ENCODE measurements at places on chromosomes 2 and 18.
A peak's percentile ranks its signal among the peaks of the same experiment; 100 is the strongest.

- no peak for DNase-seq
Observed at GRCh38 chr18:26821181-26821580, 44.3 kb downstream of the AQP4 start.

DNA sequence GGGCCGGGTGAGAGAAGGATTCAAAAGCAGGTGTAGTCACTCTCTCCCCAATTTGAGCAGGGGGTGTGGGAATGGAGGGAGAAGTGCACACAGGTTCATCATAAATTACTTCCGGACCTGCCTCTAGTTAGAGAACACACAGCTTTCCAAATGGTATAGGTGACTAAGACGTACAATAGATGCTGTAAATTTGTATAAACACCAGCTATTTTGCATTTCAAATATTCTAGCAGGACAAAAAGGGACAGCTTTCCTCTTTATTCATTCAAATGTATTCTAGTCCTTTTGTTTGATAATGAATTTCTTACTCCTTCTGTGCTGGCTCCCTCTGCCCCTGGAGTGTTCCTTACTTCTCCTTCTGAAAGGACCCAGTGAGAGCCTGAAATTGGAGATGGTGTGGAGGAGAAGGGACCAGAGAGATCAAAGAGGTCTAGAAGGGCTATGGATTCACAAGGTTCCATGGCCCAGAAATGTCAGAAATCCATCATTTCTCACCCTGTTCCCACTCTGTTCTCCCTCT, 53.2 kb upstream of the SH3BP4 start:
- DNase-seq, result no peak

- no peak for DNase-seq
Observed at GRCh38 chr18:10401521-10401920, 52.9 kb upstream of the APCDD1 start.

- peak; percentile 88 for DNase-seq
Observed at GRCh38 chr18:8705238-8705960, at the start of gene MTCL1. Gene MTCL1 (plus strand): TSS chr18:8705556. CDS start chr18:8705661, 105 bp downstream.

DNA sequence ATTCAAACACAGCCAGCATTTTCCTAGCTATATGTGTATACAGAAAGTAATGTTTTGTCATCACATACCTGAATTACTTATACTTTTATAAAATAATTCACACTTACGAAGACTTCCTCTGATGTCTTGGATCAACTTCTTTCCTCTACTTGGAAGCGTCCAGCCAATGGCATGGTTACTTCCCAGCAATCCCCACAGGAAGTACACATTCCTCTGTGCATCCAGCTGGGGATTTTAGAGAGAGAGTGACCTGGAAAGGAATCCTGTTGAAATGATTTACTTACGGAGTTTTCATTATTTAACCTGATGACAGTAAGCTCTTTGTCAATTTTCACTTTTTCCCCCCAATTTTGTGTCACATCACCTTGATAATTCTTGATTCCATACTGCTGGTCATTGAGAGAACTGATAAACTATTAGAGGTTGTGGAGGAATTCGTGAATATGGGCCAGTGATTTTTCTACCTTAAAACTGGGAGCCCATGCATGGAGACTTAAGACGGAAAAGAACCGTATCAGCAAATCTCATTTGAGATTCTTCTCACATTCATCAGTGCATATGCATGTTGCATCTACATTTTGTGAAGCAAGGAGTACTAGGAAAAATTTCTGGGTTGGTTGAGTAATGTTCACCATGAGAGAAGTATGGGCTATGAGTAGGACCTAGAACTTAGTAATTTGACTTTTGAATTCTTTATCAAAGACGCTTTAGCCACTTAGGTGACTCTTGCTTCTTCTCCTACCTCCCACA, 9.0 kb upstream of the IL18R1 start:
- no peak for DNase-seq

GRCh38 chr2:36473230-36473629, 117.7 kb downstream of the CRIM1 start:
- no peak for DNase-seq
